ENCODE measurements at places on chromosomes 12 and 14.

GRCh38 chr14:77837926-77838325 is 38.0 kb downstream of the ADCK1 start:
- no peak for DNase-seq

DNA sequence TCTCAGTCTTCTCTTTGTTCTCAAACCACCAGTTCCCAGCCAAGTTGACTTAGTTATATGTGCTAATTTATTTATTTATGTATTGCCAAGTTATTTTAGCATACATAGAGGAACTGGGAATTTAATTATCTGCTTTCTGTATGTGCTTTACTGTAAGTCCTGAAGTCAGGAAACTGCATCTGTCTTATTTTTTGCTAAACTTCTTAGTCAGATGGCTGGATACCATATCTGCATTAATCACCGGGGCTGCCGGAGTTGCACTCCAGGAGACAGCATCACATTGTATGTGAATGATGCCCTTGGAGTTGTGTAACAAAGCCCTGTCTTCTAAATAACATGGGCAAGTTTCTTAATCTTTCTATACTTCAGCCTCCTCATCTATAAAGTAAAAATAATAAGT is 96.2 kb downstream of the MON2 start:
- DNase-seq: no peak

- no peak for DNase-seq
These were observed 25.6 kb downstream of the STX2 start for GRCh38 chr12:130813436-130813835.

- DNase-seq: no peak
These were observed 87.9 kb downstream of the GAS2L3 start for GRCh38 chr12:100661300-100661951.

- no peak for DNase-seq
These were observed 259.9 kb upstream of the MDGA2 start for GRCh38 chr14:47935332-47935731.

- no peak for DNase-seq
These were observed 163.3 kb downstream of the ETV6 start for GRCh38 chr12:11812586-11813437.

GRCh38 chr12:75909714-75910656 is 121.6 kb downstream of the PHLDA1 start:
- no peak for DNase-seq

GRCh38 chr12:128269181-128269591 is 2.2 kb downstream of the TMEM132C start:
- DNase-seq: no peak

Measured in activated CD8-positive, alpha-beta memory T cell treated with anti-CD3 and anti-CD28 coated beads for 4 hours (primary cell).